ENCODE measurements at places on chromosomes 16 and 17. TPM values are rescaled to one million over a fixed set of nuclear protein-coding genes. Genes with fewer than 3 reads are reported as not detected.

Gene TNFRSF13B
- polyA plus RNA-seq, result not detected

Gene RASL10B
- polyA plus RNA-seq, result 0.30 TPM

DNA sequence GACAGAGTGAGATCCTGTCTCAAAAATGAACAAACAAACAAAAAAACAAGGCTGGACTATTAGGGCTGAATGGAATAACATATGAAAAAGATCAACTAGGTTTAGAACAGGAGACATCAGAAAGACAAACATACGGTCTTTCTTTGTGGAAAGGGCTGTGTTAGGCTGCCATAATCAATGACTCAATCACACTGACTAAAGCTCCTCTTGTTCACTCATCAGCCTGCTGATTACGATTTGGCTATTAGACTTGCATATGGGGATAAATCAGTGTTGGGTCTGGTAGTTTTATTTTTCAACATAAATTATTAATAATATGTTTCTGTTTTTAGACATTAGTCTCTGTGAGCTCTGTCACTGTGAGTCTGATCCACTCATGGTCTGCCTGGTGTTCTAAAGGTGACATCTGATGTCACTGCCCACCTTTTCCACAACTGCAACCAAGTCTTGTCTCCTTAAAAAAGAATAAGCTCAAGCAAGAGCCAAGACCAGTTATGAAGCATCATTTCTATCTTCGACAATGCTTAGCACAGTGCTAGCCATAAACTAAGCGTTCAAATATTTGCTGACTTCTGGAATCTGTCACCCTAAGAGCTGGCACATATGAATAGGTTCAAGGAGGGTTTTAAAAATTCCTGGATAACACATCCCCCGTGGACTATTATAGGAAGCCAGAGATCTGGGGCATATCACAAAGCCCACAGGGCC is 10.2 kb downstream of the CFAP20 start:
- no peak for DNase-seq

DNA sequence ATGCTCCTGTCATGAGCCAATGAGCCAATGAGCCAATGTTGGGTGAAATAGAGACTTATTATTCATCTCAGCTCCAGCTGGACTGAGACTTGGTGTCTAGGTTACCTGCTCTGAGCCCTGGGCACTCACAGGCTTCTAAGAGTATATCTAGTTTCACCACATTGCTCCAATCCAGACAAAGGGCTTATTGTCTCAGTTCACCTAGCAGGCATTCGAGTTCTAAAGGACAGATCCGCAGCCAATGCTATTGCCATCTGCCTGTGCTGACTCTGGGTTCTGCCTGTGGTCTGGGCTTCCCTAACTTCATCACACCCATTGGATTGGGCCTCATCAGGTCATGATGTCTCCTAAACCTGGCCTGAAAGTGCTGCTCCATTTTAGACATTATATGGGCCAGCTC is 66.1 kb upstream of the HS3ST4 start:
- no peak for DNase-seq

Gene HAS3
- 143 TPM for polyA plus RNA-seq

Gene HAGH
- polyA plus RNA-seq, result 22.2 TPM

- peak; percentile 55 for DNase-seq
Measured at GRCh38 chr17:50289991-50290702, 15.9 kb downstream of the TMEM92 start.

Gene KRT9
- polyA plus RNA-seq, result 1.5 TPM

DNA sequence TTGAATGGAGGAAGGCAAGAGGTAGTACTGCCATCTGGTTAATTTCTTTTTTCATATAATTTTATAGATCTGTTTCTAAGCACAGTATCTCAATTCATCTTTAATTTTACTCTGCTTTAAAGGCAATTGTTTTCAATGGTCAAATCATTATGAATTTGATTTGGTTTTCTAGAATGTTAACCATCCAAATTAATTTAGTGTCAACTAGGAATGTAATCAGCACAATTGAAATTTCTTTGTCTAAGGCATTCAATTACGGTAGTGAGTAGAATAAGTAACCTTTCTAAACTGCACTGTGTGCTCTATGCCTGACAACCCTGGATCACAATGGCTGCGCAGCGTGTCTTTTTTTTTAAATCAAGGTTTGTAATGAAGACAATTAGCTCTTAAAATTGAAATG is 44.3 kb downstream of the CACNG1 start:
- no peak for DNase-seq

Gene C16orf89
- not detected for polyA plus RNA-seq

DNA sequence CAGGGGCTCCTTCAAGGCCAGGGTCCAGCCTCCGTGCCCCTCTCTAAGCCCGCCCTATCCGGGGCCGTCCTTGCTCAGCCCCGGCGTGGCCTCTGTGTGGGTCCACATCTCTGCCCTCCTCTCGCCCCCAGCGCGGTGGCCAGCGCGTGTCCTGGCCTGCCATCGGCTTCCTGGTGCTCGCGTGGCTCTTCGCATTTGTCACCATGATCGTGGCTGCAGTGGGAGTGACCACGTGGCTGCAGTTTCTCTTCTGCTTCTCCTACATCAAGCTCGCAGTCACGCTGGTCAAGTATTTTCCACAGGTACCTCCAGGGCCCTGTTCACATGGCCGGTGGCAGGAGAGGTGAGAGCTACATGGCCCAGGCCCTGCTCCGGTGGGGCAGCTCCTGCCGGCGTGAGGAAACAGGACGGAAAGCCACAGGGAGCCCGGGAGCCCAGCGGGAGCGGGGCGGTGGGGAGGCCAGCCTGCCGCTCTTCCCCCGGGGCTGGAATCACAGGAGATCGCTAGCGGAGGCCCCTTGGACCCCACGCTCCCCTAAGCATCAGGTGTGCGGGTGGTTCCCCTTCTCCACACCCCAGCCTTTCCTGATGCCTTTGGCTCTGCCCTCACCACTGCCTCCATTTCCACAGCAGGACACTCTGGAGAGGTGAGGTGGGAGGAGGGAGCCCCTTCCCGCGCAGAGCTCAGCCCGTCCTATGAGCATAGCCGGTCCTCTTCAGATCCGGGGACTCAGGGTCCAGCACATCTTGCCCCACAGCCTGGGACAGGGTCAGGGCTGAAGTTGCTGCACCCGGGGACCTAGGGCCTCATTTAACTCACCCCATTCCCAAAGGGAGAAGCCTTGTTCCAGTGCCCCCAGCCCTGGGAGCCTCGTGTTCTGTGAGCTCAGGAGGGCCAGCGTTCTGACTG is 10.2 kb downstream of the TAX1BP3 start:
- DNase-seq, result no peak

DNA sequence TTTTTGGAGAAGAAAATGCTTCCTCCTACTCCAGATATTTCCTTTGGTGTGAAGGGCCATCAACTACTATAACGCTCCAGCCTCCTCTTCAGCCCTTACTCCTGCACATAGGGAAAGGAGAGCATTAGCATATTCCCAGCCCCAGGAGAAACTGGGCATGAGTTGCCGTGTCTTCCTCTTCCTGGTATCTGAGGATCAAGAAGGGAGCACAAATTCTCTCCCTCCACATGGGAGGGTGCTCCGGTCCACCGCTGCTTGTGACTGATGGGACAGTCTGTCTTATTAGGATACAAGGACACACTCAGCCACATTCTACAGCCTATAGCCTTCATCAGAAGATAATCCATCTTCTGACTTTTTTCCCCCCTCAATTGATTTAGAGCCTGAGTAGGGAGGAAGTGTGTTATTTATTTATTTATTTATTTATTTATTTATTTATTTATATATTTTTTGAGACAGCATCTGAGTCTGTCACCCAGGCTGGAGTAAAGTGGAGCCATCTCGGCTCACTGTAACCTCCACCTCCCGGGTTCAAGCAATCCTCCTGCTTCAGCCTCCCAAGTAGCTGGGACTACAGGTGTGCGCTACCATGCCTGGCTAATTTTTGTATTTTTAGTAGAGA is 16.6 kb upstream of the CYB5B start:
- DNase-seq, result no peak

Gene MTHFSD
- polyA plus RNA-seq, result 14.7 TPM

Gene ZG16B
- polyA plus RNA-seq, result 2.6 TPM

Gene EMC6
- 36.6 TPM for polyA plus RNA-seq

DNA sequence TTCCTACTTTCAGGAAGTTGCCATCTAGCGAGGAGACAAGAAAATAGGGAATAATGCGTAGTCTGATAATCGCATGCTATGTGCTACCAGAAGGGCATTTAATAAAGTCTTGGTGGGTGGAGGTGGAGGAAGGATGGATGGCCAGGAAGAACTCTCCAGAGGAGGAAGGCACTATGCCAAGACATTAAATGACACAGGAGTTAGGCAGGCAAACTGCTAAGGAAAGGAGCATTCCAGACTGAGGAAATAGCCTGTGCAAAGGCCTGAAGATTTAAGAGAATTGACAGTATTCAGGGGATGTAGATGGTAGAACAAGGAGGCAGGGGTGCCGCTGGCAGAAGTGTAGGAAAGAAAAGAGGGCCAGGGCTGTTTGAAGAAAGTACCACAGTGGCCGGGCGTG is 19.3 kb upstream of the ARHGAP44 start:
- DNase-seq, result no peak

DNA sequence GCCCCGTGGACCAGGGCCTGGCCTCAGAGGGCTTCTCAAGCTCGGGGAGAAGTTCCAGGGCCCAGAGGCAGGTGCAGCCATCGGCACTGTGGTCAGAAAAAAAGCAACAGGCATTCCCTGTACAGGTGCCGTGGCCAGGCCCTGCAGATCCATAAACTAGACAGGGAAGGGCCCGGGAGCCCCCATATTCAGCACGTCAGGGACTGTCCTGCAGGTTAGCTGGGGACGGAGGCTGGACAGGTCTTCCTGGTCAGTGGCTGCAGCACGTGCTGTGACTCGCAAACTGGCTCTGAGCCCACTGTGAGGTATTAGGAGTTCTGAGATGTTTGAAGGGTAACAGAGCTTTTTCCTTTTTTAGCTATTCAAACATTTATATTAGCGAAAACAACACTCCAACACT is 15.0 kb upstream of the C16orf95 start:
- no peak for DNase-seq

- no peak for DNase-seq
Measured at GRCh38 chr17:21376081-21376758, at the start of gene KCNJ12. Gene KCNJ12 (plus strand): TSS chr17:21376357. CDS start chr17:21415343, 38,986 bp downstream.

DNA sequence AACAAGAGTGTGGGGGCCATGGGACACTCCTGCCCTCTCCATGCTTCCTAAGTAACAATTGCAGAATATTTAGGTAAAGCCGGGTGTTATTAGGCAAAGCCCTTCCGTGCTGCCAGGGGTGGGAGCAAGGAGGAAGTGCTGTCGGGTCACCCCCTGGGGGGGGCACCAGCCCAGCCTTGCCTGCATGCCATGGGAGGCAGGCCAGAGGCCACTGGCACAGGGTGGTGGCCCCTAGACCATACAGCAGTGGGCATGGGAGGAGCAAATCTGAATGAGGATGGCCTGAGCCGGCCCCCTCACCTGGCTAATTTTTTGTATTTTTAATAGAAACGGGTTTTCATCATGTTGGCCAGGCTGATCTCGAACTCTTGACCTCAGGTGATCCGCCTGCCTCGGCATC is 355.7 kb upstream of the CDH8 start:
- DNase-seq, result no peak

- no peak for DNase-seq
Measured at GRCh38 chr16:68429076-68429854, 19.0 kb downstream of the SMPD3 start.

Gene SLFN13
- 1.0 TPM for polyA plus RNA-seq

Gene SSTR5
- not detected for polyA plus RNA-seq

GRCh38 chr16:69741951-69742904 is 12.5 kb downstream of the NOB1 start:
- DNase-seq, result no peak

Gene ERN2
- polyA plus RNA-seq, result not detected

Gene CDH15
- polyA plus RNA-seq, result not detected

Gene PRSS36
- polyA plus RNA-seq, result 0.95 TPM

DNA sequence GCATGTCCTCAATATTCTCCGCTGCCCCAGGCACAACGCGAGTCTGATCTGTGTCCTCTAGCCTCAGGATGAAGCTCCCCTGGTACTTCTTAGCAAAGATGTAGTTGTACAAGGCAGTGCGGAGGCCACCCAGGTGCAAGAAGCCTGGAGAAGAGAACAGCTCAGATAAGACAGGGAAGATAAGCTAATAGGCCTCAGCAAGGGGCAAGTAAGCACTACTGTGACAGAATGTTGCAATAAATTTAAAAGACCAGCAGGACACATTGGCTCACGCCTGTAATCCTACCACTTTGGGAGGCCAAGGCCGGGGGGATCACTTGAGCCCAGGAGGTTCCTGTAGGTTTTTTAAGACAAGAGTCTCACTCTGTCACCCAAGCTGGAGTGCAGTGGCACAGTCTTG is 5.0 kb downstream of the EARS2 start:
- DNase-seq, result no peak

Gene KRT23
- 8.2 TPM for polyA plus RNA-seq

- no peak for DNase-seq
Measured at GRCh38 chr16:78976212-78976611, 624.3 kb downstream of the MAF start.

Gene RAMP2
- 0.19 TPM for polyA plus RNA-seq

DNA sequence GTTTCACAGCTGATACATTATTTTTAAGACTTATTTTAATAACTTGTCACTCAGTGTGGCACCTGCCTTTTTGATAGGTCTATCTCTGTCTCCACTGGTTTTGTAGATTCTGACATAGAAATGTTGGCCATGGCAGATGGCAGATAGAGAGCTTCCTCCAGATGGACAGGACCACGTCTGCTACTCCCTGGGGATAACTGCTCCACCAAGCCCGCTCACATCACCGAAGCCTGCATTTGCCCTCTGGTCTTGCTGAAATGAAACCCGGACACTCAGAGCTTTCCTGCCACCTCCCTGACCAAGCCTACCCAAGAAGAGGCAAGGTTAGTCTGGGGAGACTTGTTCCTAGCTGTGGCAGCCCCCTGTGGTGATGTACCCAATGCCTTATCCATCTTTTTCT is 16.4 kb upstream of the HAP1 start:
- DNase-seq, result no peak

Gene FBXW10
- 0.25 TPM for polyA plus RNA-seq

DNA sequence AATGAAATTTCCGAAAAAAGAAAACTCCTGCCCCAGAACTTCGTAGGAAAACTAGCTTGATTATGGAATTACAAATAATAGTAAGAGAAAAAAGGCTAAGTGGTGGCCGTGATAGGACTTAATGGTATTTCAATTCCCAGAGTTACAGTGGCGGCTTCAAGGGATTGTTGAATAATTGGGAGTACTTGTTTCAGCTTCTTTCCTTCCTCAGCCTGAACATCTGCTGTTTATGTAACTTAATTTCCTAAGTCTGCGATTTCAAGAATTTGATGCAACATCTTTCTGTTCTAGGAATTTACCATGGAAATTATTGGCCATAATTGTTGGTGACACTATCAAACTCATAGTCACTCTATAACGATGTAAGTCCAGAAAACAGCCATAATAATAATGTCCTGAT is 684 bp upstream of the APPBP2 start:
- DNase-seq, result no peak

DNA sequence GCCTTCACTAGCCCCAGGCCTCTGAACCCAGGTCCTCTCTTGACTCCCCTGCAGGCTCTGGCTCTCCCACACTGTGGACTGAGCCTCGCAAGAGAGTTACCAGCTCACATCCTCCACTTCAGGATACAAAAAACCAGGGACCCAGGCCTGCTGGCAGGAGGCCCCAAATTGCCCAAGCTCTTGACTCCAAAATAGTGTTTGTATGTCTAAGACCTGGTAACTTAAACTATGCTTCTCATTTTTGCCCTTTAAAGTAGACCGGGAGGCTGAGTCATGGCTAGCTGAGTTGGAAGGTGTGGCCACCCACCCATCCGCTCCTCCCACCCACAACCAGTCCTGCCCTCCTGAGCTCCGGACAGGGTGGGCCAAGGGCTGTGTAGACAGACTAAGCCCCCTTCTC is 250.0 kb downstream of the SOX9 start:
- DNase-seq, result no peak

GRCh38 chr16:90019543-90020259 is 445 bp upstream of the DBNDD1 start:
- DNase-seq, result no peak

Gene TMIGD1
- polyA plus RNA-seq, result not detected

Gene MYH2
- not detected for polyA plus RNA-seq
